ENCODE measurements at places on chromosomes 5 and 9.

DNA sequence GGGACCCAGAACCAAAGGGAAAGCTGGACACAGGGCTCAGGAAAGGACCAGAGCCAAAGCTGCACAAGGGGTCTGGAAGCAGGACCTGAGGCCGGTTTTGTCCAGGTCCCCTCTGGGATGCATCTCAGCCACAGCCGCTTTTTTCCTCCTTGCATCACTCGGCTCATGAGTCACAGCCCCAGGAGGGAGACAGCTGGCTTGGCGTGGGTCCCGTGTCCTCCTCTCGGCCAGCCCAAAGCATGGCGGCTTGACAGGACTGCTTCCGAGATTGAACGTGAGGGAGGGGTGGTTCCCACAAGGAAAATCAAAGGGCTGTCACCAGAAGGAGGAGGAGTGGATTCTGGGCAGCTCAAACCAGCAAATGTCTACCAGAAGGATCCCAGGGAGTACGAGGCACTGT lies 56.7 kb upstream of the CPLX2 start:
- no peak for DNase-seq

GRCh38 chr5:96816411-96816939 lies 8.7 kb upstream of the ERAP1 start:
- peak; percentile 32 for DNase-seq

DNA sequence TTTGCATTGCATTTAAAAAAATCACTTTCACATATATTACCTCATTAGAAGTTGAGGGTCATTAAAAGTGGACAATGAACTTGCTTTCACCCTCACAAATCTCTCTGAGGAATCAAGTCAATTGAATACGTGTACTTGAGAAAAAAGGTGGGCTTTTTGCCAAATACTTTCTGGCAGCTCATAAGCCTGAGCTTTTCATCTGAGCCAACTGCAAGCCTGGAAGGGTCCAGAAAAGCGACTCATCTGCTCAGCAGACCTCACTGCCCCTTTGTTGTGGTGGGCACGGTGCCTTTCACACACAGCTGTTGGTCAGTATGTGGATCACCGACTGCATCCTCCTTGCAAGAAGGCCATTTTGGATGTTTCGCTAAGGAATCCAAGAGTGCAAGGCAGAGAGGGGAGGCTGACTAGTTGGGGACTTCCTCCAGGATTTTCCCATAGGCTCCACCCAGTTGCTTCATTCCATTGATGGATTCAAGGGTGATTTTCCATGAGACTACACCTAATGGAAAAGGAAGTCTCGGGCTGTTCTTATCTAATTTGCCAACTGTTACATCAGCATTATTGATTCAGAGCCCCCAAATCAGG lies 564.7 kb downstream of the PDE4D start:
- DNase-seq, result no peak

DNA sequence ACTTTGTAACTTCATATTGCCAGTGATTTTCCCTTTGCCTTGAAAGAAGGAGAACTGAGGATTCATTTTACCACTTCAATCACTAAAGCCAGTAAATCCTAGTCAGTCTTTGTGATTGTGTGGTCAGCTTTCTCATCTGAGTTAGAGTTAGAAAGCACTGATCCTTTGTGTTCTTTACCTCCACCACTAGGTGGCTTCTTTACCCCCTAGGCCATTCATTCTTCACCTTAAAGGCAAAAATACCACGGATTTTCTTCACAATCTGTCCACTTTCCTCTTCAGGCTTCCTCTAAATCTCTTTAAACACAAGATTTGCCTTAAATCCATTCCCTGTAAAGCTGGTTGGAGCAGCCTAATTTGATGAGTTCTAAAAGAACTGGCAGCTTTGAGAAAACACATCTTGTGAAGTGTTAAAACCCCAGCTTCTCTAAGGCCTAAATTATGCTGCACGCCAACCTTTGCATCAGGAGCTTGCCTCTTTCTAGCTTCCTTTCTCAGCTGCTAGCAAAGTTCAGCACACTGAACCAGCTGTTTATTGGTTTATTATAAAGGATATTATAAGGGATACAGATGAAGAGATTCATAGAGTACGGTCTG lies 20.4 kb downstream of the BDP1 start:
- no peak for DNase-seq

GRCh38 chr5:38479315-38479904 lies 77.0 kb downstream of the LIFR start:
- no peak for DNase-seq

- DNase-seq, result no peak
These were observed 355.4 kb upstream of the SLC24A2 start for GRCh38 chr9:20144197-20144596.

GRCh38 chr5:100762995-100763394 lies 140.1 kb downstream of the ST8SIA4 start:
- no peak for DNase-seq

DNA sequence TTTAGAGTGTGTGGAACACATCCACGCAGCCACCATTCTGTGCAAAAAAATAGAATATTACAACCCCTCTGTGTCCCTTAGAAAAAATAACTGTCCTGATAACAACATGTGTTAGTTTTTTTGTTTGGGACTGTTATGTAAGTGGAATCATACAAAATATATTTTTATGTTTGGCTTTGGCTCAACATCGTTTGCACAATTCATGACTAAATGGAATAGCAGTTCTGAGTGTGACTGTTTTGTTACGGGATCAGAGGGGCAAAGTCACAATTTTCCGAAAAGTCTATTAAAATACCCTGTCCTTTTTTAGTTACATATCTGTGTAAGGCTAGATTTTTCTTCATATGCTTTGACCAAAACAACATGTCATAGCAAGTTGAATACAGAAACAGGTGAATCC lies 12.8 kb downstream of the MTREX start:
- no peak for DNase-seq

DNA sequence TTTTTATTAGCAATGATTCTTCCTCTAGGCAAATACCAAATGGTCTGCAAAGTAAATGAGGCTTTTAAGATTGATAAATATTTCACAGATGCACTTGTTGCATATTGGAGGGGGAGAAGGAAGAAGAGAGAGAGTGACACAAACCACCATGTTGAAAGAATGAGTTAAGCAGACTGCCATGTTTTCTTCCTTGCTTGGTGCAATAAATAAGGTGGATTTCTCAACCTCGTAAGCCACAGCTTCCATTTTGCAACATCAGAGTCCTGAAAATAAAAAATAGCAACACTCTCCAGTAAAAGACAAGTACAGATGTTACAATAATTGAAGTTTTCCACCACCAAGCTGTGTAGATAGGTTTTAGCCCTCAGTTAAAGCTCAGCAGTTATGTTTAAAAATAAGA lies 202.9 kb downstream of the SGCD start:
- no peak for DNase-seq

GRCh38 chr9:120837921-120838320 lies 4.8 kb downstream of the PSMD5 start:
- DNase-seq, result no peak

- peak; percentile 35 for DNase-seq
These were observed 95.7 kb downstream of the KCNT1 start for GRCh38 chr9:135797507-135798262.

DNA sequence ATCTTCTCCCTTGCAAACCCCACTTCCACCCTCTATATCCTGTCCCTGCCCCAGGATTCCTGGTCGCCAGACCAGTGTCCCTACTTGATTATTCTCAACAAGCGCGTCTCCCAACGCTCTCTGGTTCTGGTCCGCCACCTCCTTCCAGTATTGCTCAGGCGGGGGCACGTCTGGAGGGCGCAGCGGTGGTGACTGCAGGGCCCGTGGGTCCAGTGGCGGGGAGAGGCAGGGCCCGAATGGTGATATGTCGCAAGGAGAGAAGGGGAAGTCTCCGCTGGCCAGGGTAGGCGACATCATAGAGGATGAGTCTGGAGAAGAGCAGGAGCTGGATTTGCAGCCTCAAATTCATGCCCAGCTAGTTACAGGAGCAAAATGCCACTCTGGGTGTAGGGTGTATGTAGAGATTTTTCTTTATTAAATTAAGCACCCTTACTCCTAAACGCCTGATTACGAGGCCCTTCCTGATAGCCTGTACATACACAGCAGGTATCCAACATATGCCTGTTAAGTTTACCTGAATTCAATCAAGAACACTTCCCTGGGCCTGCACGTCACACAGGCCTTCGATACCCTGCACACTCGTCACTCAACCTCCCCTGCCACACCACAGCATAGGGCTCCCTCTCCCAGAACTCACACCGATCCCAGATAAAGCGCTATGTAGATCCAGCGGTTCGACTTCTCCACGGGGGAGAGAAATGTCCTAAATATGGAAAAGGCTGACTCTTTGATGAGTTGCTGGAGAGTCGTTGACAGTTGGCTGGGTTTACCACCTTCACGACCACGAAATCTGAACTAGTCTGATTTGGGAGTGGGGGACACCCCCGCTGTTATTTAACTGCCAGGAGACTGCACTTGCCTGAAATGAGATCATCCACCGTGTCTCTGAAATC lies 4.8 kb downstream of the MCIDAS start:
- no peak for DNase-seq

- DNase-seq, result no peak
These were observed 129.6 kb downstream of the TLE1 start for GRCh38 chr9:81559709-81560108.

DNA sequence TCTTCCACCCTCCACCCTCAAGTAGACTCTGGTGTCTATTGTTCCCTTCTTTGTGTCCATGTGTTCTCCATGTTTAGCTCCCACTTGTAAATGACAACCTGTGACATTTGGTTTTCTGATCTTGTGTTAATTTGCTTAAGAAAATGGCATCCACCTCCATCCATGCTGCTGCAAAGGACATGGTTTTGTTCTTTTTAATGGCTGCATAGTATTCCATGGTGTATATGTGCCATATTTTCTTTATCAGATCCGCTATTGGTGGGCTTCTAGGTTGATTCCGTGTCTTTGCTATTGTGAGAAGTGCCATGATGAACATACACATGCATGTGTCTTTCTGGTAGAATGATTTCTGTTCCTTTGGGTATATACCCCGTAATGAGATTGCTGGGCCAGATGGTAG lies 163.4 kb upstream of the ITGA1 start:
- no peak for DNase-seq

DNA sequence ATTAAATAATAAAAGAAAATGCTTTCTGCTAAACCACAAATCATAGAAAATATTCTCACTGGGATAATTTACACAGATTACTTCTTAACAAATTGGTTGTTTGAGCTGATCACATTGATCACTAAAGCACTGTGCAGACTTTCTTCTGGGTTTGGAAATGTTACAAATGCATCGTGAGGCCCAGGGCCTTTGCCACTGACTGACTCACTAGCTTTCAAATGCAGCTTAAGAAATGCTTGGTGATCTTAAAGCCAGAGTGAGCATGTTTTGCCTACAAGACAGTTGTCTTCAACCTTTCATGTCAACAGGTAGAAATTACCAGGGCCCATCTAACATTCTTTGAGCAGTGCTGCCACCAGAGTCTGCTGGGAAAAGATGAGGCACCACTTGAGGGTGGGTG lies 252.3 kb upstream of the ADRA1B start:
- no peak for DNase-seq

DNA sequence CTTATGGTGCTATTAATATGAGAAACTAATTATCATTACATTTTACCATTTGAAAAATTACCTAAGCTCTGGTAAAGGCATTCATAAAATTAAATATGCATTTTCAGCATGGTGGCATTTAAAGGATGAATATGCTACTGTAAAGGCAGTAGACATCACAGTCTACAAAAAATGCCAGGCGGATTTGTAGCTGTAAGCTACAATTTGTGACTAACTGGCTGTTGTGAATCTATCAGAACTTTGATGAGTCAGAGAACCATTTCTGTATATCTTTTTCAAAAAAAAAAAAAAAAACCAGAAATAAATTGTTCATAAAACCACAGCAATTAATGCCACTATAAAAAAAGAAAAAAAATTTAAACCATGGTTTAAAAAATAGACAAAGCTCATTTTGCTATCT lies 186.3 kb downstream of the NFIB start:
- DNase-seq, result no peak

- no peak for DNase-seq
These were observed 106.1 kb upstream of the SLC44A1 start for GRCh38 chr9:105138306-105138801.

GRCh38 chr9:106916466-106917235 lies 53.7 kb downstream of the ZNF462 start:
- DNase-seq, result no peak

DNA sequence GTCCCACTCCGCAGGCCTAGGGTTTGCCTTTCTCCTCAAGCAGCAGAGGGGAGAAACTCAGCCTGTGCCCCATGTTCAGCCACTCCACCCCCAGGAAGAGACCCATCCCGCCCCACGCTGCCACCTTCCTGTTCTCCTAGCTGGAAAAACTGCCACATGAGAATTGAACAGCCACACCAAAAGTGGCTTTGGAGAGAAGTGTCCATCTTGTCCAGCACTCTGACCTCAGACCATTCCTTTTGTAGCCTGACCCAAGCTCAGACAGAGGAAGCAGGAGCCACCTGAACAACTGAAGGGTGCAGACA lies 8.3 kb upstream of the SLC25A48 start:
- DNase-seq, result no peak

- DNase-seq, result no peak
These were observed 628.8 kb upstream of the RGMB start for GRCh38 chr5:98144710-98145109.

- no peak for DNase-seq
These were observed 14.6 kb downstream of the CLPTM1L start for GRCh38 chr5:1330146-1330846.

- DNase-seq, result peak; percentile 23
These were observed 422.6 kb downstream of the EFNA5 start for GRCh38 chr5:107248066-107248695.
